ENCODE measurements at places on chromosomes 7 and 10.

- DNase-seq: no peak
Measured at GRCh38 chr7:77887567-77887966, 89.0 kb downstream of the PHTF2 start.

DNA sequence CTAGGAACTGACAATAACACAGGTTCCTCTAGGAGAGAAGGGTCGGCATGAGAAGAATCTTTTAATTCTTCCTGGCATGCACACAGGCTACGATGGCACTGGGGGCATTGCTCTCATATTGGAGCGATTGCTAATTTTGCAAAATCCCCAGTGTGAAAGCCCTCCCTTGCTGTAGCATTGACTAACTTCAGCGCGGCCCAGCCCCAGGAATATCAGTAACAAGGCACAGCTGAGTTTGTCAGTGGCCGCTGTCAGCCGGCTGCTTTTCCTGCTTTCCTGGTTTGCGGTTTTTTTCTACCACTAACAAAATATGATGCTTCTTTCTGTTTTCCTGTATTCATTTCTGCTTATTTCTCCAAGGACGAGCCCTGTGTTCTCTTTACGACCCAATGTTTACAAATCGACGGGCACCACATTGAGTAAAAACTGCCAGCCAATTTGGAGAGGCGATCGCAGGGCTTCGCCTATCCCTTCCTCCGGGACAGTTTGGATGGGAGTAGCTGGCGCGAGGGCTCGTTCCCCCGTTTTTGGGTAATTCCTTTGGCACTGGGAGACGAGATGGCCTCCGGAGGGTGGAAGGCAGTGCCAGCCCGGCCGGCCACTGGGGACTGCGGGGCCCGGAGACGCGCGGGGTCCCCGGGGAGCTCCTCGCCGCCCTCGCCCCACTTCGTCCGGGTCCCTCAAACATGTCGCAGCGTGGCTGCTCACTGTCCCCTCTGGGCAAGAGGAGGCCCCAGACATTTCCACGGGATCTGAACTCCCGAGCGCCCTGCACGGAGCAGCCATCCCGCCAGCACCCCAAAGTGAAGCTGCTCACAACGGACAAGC is 967 bp downstream of the ADARB2 start:
- no peak for DNase-seq

DNA sequence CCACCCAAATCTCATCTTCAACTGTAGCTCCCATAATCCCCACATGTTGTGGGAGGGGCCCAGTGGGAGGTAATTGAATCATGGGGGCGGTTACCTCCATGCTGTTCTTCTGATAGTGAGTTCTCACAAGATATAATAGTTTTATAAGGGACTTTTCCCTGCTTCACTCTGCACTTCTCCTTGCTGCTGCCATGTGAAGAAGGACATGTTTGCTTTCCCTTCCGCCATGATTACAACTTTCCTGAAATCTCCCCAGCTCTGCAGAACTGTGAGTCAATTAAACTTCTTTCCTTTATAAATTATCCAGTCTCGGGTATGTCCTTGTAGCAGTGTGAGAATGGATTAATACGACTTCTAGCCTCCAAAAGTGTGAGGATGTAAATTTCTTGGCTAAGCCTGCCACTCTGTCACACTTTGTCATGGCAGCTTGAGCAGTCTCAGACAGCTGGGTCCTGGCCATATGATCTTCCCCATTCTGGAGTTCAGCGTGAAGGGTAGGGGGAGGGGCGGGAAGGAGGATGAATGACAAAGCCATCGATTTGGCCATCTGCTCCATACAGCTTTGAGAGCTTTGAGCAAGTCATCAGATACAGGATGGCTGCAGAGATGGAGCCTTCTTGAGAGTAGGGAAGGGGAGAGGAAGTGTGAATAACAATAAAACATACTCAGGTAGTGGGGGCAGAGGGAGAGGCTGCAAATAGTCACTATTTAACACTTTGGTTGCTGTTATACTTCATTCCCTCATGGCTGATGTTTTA is 19.1 kb upstream of the INPP5F start:
- DNase-seq: no peak

DNA sequence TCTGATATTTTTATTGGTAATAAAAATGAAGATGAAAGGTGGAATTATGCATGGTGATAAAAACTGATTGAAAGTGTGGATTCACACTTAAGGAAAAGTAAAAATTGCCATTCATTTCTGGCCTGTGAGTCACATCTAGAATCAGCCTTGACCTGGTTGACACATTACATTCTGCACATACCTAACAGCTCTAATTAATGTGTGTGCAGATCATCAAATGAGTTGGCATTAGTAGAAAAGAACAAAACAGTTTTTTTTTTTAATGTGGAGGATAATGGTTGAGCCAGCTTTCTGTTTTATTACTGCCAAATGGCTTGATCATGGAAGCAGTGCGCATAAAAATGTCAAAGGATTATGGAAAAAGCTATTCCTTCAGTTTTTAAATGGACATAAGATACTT is 142.6 kb upstream of the TMEM196 start:
- no peak for DNase-seq

- DNase-seq: no peak
Measured at GRCh38 chr10:118805146-118805545, 50.4 kb upstream of the CACUL1 start.

DNA sequence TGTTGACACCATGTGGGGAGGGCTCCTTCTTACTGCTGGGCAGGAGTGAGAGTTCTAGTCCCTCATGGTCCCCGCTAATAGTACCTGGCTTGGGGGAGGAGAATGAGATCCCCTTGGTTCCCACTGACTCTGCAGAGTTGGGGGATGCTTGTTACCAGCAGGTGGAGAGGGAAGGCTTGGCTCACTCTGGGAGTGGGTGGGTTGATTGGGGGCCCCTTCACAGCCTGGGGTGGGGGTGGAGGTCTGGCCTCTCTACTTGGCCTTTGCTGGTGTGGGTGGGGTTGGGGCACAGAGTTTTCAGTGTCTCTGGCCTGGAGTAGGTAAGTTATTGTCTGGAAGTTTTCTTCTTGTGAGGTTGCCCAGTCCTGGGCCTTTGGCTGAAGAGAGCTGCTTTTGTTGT is 31.9 kb downstream of the ADCY1 start:
- no peak for DNase-seq

DNA sequence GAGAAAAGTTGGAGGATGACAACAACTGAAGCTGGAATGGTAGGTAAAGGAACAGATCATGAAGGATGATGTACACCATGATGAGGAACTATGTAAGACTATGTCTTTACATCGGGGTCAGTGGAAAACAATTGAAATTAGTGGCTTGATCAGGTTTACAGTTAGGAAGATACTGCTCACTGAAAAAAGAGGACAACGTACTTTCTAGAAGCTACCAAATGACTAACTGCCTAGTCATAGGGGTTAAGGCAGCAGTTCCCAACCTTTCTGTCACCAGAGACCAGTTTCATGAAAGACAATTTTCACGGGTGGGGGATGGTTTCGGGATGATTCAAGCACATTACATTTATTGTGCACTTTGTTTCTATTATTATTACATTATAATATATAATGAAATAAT is 91.6 kb upstream of the ANKRD1 start:
- DNase-seq: no peak

DNA sequence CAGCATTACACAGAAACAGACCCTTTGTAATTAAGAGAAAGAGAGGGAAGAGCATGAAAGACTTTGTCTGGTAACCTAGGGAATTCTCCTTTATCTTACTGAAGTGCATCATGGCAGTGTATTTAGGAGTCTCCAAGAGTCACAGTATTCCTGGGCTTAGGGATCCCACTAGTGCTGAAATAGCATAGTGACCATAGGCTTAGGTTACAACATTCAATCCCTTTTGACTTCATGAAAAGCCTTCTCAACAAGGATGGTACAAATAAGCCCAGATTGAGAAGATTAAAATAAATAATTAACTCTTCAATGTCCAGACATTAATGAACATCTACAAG is 76.5 kb downstream of the SNX13 start:
- DNase-seq: no peak

GRCh38 chr7:132073920-132074589 is 502.2 kb downstream of the PLXNA4 start:
- no peak for DNase-seq

Measured in AG04450 (cell line).